Stimulated activated CD4-positive, alpha-beta T cell treated with anti-CD3 and anti-CD28 coated beads, Interleukin-2, amount 100 ng/mL, for 24 hours (primary cell): ENCODE measurements at places on chromosomes 2 and 18.

DNA sequence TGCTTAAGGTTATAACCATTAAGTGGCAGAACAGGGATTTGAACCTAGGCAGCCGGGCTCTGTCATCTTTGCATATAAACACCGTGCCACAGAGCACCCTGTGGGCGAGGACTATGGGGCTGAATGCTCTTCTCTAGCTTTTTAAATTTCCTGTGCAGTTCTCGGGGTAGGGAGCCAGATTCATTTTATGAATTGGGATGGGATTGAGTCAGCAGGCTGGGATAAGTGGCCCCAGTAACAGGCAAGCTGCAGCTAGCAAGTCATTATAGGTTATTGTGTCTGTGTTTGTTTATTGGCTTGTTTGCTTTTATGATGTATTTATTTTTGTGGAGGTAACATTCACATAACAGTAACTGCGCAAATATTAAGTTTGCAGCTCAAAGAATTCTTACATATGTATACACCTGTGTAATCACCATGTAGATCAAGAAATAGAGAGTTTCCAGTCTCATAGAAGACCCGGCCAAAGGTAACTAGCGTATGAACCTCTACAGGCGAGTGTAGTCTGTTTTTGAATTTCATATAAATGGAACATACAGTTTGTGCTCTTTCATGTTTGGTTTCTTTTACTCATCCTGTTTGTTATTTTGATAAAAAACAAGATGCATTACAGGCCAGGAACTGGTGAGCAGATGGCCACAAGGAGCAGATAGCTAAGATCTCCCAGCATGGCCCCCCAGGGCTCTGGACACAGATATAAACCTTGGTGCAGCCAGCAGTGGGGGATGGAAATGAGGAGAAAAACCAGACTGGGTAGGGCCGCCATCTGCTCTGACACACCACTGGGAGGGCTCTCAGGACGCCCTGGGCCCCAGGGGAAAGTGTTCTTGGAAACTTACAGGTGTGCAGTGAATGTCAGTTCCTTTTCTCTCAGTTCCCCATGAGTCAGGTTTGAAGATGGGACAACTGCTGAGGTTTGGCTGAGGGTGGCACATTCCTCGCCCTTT is 49.2 kb upstream of the GPR155 start:
- DNase-seq: no peak

DNA sequence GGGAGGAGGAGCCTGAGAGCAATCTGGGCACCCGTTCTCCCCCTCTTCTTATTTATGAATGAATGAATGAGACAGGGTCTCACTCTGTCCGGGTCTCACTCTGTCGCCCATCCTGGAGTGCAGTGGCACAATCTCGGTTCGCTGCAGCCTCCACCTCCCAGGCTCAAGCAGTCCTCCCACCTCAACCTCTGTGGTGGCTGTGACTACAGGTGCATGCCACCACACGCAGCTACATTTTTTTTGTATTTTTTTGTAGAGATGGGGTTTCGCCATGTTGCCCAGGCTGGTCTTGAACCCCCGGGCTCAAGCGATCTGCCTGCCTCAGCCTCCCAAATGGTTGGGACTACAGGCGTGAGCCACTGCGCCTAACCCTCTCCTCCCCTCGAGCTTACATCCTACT is 198.4 kb downstream of the NEDD4L start:
- DNase-seq: no peak

GRCh38 chr2:195652911-195653310 is 4.1 kb upstream of the SLC39A10 start:
- no peak for DNase-seq

DNA sequence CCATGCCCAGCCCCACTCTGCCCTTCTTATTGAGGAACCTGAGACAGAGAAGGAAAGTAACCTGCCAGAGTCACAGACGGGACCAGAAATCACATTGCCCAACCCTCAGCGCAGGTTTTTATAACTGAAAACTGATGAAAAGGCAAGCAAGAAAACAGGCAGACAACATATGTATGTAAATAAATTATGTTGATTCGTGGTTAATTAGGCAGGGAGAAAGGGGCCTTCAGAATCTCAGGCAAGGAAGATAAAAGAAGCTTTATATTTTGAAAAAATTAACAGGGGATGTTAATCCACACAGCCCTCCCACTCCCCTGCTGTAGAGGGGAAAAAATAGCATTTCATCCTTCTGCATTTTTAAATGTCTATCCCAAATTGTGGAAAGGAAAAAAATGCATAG is 378.5 kb downstream of the PIK3C3 start:
- DNase-seq: no peak
